Left cardiac atrium (tissue), 4 donors: ENCODE measurements at places on chromosomes 6 and 20.

DNA sequence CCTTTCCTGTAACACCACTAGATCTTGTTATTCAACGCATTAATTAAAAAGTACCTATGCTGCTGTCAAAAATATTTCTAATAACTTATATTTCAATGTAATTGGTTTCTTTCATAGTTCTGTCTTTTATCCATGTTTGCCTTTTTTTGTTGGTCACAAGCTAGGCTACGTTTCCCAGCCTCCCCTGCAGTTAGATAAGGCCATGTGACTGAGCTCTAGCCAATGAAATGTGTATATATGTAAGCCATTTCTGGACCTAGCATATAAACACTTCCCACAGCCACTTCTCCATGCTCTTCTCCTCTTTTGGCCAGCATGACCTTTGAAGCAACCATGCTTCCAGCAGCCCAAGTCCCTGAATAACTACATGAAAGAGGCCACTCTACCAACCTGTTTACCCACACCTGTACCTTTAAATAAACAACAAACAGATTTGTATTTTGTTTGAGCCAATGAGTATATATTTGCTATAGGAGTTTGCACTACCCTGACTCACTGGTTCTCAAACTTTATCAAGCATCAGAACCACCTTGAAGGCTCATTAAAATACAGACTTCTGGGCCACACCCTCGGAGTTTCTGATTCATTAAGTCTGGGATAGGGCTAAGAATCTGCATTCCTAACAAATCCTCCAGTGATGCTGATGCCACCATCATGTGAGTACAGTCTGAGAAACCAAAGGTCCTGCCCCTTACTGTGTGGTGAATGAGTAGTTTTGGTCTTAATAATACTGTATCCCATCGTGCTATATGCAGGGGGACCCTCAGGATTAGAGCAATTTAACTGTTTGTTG lies 45.6 kb upstream of the BEND6 start:
- no peak for DNase-seq

DNA sequence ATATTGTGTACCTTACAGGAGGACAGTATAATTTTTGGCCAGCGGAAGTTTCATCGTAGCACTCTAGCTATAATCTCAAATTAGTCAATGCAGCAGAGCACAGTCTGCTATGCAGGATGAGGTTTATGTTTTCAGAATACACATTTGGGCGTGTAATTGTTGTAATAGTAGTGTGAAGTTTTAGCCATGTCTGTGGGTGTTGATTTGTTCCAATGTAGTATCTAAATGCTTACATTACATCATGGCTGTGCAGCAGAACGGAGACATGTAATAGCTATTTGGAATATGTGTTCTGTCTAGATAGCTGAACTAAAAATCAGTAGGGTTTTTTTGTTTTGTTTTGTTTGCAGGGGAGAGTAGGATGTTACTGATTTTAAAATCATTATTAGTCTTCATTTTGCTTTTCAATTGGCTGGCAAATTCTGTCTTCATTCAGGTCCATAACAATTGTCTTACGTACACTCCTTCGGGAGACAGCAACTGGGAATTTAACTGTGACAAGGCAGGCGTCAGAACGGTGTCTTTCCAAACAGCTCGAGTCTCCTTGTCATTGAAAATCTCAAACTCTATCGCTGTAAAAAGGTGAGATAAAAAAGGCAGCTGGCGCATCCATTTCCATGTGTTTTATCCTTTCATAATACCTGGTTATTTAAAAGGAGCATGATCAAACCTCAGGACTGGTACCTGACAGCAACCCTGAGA lies 65.1 kb upstream of the CDH4 start:
- no peak for DNase-seq

DNA sequence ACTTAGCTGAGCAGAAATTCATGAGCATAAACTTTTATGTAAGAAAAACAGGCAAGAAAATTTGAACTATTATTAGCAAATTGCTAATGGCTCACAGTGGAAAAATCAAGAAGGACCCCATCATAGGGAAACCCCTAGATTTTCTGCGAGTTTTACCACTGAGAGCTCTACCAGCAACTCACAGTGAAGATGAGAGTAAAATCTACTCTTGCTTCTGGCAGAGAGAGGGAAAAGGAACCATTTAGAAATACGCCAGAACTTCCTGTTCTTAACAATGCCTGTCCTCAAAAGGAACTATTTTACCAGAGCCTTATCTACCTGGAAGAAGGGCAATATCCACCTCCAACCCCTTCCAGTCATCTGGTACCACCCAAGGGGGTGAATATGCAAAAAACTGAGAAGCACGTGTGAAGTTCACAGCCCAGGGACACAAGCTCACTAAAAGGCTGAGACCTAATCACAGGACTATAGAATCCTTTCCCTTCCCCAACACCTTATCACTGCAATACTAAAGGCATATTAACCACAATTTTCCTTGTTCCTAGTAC lies 34.4 kb upstream of the ASF1A start:
- no peak for DNase-seq

DNA sequence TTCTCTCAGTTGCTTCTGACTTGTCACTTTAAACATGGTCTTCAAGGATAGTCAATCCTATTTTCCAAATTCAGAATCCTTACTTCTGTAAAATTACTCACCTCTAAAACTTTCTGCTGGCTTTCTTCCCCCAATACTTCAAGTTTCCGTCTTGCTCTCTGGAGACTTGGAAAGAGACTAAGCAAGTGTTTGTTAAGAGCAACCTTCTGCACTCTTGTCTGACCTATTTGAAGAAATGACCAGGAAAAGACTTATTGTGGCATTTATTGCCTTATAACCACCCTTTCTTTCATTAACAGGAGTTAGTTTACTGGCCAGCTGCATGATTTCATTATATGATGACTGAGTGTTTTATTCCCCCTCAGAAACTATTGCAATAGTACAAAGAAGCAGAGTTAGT lies 181.0 kb downstream of the TBC1D7 start:
- no peak for DNase-seq

GRCh38 chr6:36373368-36374019 lies 14.0 kb downstream of the ETV7 start:
- DNase-seq: no peak
